Dermis lymphatic vessel endothelial cell (primary cell): ENCODE measurements at places on chromosomes 1 and 21. TPM values are rescaled to one million over a fixed set of nuclear protein-coding genes. Genes with fewer than 3 reads are reported as not detected.

EXTL2 gene
- 12.5 and 16.8 TPM in 2 replicates for total RNA-seq

GPR52 gene
- total RNA-seq, result 0.34 and 0.43 TPM in 2 replicates

RAB25 gene
- not detected in 2 replicates for total RNA-seq

FNDC10 gene
- 0.60 and 0.65 TPM in 2 replicates for total RNA-seq

ADORA3 gene
- not detected in 2 replicates for total RNA-seq

NKAIN1 gene
- total RNA-seq, result 0.11 and 0.17 TPM in 2 replicates

A3GALT2 gene
- 0.09 TPM in 1 of 2 replicates, not detected in the other for total RNA-seq

BARHL2 gene
- not detected in 2 replicates for total RNA-seq

UTS2 gene
- total RNA-seq, result 0.33 TPM in 1 of 2 replicates, not detected in the other

FMO3 gene
- total RNA-seq, result 0.09 and 0.11 TPM in 2 replicates

MAP7D1 gene
- 38.0 and 38.4 TPM in 2 replicates for total RNA-seq

HSD11B1 gene
- not detected in 2 replicates for total RNA-seq

ZNF684 gene
- total RNA-seq, result 1.7 and 3.3 TPM in 2 replicates
